ENCODE measurements at places on chromosomes 2 and 18. TPM values are rescaled to one million over a fixed set of nuclear protein-coding genes. Genes with fewer than 3 reads are reported as not detected.
A peak's percentile ranks its signal among the peaks of the same experiment; 100 is the strongest.

CAPG gene
- 90.4 TPM for polyA plus RNA-seq

LOXHD1 gene
- polyA plus RNA-seq: not detected

HSPD1 gene
- polyA plus RNA-seq: 508 TPM

DNA sequence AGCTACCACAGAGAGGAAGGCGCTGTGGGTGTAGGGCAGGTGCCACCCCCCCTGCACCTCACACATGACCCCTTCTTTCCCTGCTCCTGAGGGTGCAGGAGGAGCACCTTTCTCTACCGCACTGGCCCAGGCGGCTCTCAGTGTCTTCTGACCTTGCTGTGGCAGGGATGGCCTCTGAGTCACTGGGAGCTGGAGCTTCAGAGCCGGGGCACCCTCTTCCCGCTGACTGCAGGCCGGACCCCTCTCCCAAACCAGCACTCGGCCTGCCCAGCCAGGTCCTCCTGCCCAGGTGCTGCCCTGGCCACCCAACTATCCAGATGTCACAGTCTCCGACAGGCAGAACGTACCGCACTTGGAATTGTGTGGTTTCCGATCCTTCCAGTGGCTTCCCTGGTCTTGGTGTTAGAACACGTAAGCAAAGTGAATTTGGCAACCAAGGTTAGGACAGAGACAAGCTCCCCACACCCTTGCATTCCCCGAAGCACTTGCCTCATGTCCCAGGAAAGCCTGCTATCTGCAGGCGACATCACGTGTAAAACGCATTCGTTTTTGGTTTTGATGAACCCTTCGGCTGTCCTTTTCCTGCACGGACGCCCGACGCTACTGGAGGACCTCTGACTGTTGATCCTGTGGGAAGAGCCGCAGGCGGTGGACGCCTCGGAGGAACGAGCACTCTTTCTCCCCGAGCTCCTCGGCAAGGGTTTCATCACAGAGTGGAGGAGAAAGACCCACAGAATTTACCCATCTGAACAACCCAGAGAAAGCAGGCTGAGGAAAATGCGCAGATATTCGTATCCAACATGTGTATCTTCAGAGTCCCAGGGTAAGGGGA is 24.7 kb upstream of the KCNG2 start:
- no peak for DNase-seq

DNA sequence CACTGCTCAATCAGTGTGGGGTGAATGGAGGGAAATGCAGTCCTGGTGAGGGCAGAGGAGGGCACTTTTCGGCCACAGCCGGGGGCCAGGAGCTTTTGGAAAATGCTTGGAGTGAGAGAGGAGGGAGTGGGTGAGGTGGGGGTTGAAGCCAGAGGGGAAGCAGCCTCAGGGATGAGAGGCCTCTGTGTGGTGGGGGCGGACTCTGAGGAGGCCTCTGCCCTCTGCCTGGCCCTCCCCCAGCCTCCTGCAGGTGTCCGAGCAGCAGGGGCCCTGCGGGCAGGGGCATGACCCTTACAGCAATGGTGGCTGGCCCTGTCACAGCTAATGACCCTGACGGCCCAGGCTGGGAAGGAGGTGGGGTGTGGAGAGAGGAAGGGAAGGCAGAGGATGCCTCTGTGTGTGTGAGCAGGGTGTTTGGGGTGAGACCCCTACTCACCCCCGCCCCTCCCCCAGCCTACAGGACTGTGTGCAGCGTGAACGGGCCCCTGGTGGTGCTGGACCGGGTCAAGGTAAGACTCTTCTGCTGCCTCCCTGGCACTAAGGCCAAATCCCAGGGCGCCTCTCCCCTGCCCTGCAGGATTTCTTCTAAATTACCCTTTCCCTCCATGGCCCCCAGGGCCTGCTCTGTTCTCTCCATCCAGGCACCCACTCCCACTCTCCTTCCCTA is 7.6 kb downstream of the ATP6V1B1 start:
- DNase-seq: no peak

LIPG gene
- polyA plus RNA-seq: 1.3 TPM

DNA sequence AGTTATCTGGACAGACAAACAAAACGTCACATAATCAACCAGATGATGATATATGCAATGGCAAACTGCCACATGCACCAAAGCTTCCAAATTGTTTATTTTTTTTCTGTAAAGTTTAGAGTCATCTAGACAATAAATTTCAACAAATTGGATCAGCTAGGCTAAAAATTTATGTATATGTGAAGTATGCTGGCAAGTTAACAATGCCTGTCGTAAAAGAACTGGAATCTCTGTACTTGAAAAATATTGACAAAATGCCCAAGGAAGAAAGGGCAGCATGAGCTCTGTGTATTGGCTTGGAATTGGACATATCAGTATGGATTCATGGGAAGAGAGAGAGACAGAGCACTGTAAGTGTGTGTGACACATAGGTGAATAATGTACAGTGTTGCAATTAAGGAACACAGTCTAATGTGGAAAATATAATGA is 309.8 kb downstream of the ERBB4 start:
- no peak for DNase-seq

UCN gene
- 1.5 TPM for polyA plus RNA-seq

IRS1 gene
- 0.09 TPM for polyA plus RNA-seq

DNA sequence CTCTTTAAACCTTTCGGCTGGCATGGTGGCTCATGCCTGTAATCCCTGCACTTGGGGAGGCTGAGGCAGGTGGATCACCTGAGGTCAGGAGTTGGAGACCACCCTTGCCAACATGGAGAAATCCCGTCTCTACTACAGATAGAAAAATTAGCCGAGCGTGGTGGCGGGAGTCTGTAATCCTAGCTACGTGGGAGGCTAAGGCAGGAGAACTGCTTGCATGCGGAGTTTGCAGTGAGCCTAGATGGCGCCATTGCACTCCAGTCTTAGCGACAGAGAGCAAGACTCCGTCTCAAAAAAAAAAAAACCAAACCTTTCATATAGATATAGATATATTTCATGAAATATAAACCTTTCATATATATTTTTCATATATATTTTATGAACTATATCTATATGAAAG is 864.7 kb downstream of the TRIB2 start:
- DNase-seq: no peak

GRCh38 chr2:20675701-20676352 is 8.9 kb downstream of the GDF7 start:
- DNase-seq: no peak

- DNase-seq: no peak
Observed at GRCh38 chr2:58133395-58133794, 86.8 kb downstream of the VRK2 start.

CLEC4F gene
- not detected for polyA plus RNA-seq

DNA sequence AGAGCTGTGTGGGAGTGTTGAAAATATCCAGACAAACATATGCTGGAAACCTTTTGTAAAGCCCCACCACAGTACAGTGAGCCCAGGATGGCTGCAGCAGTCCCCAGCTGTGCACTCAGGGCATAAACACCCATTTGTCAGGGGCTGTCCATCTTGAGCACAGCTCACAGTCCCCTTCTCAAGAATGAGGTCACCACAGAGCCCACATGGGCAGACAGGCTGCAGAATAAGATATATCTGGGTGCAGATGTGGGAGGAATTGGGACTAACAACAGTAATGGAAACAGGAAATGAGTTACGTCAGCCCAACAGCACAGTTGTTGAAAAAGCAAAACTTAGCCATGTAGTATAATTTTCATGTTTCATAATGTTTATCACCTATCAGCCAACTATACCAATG is 219.6 kb downstream of the ETAA1 start:
- DNase-seq: no peak

GRCh38 chr2:230127195-230127594 is 58.5 kb upstream of the SLC16A14 start:
- no peak for DNase-seq

- no peak for DNase-seq
Observed at GRCh38 chr2:193542762-193543161, 1348.0 kb upstream of the TMEFF2 start.

- DNase-seq: peak; percentile 65
Observed at GRCh38 chr2:27735263-27735904, 36.1 kb upstream of the MRPL33 start.

- no peak for DNase-seq
Observed at GRCh38 chr2:217440000-217440399, 562.8 kb downstream of the TNS1 start.

- no peak for DNase-seq
Observed at GRCh38 chr2:239321596-239322415, 79.0 kb downstream of the HDAC4 start.

KYNU gene
- polyA plus RNA-seq: 4.8 TPM

IL18RAP gene
- 5.8 TPM for polyA plus RNA-seq

- no peak for DNase-seq
Observed at GRCh38 chr2:15023221-15023620, 390.7 kb downstream of the LRATD1 start.
